T47D (cell line): ENCODE measurements at places on chromosomes 16 and 17.

- DNase-seq, result peak; percentile 55
These were observed 8.5 kb downstream of the HS3ST6 start for GRCh38 chr16:1909561-1910231.

- no peak for DNase-seq
These were observed 874.3 kb upstream of the EEF2KMT start for GRCh38 chr16:5971924-5972323.

DNA sequence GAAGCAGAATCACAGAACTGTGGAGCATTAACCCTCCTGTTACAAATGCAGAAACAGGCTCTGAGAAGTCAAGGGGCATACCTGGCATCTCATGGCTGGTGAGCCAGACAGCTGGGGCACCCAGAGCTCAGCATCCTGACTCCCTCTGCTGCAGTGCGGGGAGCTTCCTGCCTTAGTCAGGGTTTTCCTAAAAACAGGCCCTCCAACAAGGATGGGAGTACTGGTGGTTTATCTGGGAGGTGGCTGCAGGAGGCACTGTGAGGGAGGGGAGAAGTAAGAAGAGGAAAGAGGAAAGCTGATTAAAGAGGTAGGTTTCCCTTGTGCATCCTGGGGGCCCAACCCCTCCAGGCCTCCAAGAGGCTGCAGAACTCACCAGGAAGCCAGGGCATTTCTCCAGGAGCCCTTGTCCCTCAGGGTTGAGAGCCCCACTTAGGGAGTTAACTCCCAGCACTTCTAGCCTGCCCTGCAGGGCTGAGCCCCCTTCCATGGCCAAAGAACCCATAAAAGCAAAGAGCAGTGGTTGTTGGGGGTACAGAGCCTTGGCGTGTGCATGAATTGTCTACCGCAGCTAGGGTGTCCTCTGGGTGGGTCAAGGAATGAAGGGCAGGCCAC is 261.5 kb upstream of the RPL38 start:
- no peak for DNase-seq

DNA sequence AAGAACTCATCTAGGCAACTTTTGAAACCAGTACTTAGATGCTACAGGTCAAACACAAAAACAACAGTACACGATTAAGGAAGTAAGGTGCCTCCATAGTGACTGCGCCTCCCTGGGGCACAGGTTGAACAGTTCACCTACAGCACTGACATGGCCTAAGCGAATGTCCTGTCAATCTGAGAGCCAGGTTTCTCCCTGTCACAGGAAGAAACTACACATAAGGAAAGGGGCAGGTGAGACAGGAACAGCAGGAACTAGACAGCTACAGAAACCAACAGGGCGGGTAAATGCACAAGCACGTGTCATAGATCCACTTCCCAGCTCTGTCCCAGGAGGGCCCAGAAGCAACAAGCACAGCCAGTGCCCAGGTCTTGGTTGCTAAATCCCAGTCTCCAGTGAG is 8.0 kb upstream of the ARHGDIA start:
- DNase-seq, result no peak

DNA sequence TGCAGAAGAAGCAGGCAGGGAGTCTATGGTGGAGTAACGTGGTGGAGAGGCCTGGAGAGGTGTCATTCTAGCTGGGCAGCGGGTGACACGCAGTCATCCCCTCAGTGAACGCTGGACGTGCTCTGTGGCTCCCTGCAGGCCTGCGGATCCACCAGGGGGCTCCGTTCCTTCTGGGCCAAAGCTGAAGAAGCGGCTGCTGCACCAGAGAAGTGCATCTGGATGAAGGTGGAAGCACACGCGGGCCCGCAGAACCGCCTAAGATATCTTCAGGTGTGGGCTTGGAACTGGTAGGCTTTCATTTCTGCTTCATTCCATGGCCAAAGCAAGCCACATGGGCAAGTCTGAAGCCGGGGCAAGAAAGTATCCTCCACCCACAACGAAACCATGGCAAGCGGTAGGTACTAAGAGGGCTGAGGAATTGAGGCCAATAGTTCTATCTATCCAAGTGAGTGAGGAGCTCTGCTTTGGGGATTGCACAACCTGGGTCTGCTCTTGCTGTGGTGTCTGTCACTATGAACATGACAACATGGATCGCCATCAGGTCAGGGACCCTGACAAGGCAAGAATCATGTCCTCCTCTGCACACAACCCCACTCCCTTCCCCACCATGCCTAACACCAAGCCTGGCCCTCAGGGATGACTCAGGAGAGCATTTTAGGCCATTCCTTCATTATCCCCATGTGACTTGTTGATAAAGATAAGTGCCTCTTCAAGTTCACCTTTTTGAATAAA is 78.9 kb upstream of the FBXO47 start:
- no peak for DNase-seq

GRCh38 chr17:68707031-68707430 is 105.9 kb upstream of the FAM20A start:
- DNase-seq, result no peak
